ENCODE measurements at places on chromosomes 4 and X.

- DNase-seq = no peak
Measured at GRCh38 chrX:118215346-118215745, 98.7 kb upstream of the KLHL13 start.

DNA sequence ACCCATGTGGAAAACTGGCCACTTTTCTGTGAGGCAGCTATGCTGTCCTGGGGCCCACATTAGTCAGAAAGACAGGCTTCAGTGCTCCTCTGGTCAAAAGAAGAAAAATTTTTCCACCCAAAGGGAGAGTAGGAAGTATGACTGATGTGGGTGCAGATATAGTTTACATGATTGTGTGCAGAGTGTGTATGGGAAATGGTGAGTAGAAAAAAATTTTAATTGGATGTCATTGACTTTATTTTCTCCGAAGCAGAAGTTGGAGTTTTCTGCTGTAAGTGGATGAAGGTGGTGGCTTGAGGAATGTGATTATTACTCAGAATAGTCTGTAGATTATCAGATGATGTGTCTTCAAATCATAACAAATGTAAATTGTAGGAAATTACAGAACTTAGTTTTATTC lies 241.5 kb upstream of the IGFBP7 start:
- DNase-seq = no peak

DNA sequence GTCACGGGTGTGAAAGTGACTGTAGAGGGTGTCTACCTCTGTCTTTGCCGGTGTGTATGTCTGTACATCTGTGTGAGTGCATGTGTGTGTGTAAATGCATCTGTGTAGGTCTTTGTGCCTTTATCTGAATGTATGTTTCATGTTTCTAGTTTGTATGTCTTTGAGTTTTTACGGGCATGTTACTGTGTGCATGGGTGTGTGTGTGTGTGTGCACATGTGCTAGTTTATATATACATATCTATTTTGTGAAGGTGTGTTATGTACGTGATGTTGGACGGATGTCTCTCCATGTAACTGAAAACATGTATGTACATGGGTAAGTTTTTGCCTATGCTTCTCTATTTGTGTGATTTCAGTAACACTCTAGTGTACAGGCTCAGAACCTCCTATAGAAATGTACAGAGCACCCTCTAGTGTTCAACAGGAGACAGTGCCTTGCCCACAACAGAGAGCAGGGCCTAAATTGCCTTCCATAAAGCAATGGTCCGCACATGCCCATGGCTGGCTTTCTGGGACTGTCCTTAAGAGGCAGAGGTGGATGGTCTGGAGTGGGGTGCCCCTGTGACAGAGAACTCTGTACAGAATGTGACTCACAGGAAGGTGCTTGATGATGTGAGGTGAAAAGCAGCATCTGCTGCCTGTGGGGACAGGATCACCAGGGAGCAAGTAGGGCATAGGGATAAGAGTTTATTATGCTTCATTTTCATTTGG lies 343.5 kb downstream of the RAPGEF2 start:
- DNase-seq = no peak

DNA sequence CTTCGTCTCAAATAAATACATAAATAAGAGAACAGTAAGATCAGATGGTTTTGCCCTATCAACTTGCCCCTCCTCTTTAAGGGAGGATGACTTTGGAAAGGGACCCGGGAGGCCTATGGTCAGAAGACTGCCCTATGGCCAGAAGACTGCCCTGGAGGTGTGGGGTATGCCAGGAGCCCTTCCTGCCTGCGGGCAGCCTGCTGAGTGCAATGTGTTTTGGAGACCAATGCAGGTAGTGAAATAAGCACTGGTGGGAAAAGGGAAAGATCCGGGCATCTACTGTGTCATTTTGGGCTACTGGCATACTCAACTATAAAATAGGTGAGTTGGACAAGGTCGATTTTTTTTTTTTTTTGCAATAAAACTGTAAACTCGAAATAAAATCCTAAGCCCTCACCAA lies 129.8 kb upstream of the SLC34A2 start:
- no peak for DNase-seq

- DNase-seq = no peak
Measured at GRCh38 chr4:148060264-148061140, 328.6 kb downstream of the ARHGAP10 start.

All from stimulated activated CD8-positive, alpha-beta memory T cell treated with anti-CD3 and anti-CD28 coated beads, Interleukin-4, amount 100 ng/mL, for 1 hour (primary cell).